ENCODE measurements at places on chromosomes 3 and 15.

GRCh38 chr3:10780922-10781321 lies 35.1 kb upstream of the SLC6A11 start:
- no peak for DNase-seq

DNA sequence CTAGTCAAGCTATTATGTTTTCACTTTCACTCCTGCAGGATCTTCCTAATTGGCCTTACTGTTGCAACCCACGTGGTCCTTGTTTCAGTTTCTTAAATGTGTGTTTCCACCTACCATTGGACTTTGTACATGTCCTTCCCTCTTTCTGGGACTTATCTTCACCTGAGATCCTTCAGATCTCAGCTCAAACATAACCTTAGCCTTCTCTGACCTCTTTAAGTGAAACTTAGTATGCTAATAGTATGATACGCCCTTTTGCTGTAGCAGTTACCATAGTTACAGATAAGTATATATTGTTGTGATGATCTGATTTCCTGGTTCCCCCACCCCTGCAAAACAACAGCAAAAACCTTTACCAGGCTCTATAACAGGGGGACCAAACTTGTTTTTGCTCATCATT lies 35.2 kb downstream of the U2SURP start:
- DNase-seq, result no peak

- no peak for DNase-seq
Measured at GRCh38 chr3:157868946-157869345, 237.3 kb downstream of the SHOX2 start.

DNA sequence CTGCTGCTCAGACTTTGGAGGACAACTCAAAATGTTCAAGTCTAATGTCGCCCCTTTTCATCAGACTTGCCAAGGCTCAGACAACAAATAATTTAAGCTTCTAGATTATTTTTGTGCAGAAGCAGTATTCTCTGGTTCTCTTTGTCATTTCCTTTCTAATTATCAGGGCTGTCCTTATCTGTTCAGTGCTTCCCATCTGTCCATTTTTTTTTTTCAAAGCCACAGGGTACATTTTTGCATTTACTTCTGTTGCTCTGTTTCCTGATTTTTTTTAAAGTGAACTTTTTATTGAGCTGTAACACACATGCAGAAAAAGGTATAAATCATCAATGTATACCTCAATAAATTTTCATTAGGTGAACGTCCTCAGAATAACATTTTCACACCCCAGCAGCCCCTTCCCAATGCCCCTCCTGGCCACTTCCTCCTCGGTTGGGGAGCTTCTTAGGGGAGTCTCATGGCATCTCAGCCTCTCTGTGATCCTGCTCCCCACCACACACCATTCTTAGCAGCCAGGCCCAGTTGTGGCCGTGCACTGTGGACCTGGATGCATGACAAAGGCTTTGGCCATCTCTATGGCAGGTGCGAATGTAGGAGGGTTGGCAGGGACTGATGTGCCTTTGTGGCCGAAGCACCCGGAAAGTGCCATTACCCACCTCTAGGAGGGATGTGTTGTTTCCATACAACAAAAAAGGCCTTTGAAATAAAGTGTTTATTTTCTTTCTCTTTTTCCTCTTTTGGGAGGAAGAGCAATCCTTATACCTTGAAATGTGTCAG lies 303.5 kb upstream of the LRRFIP2 start:
- no peak for DNase-seq

DNA sequence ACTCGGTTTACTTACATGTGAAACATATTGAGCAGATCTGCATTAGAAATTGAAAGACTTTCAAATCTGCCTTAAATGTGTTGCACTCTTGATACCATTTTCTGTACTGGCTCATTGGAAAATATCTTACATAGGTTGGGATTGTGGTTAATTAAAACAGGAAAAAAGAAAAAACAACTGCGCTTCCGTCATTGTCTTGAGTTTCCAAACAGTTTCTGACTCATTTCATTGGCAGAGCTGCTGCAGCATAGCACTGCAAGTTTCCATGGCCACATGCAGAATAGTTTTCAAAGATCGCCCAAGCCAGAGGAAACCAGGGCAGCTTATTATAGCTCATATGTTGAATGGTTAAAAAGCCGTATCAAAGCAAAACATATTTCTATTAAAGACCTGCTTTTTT lies 446.6 kb upstream of the BCHE start:
- DNase-seq, result no peak

DNA sequence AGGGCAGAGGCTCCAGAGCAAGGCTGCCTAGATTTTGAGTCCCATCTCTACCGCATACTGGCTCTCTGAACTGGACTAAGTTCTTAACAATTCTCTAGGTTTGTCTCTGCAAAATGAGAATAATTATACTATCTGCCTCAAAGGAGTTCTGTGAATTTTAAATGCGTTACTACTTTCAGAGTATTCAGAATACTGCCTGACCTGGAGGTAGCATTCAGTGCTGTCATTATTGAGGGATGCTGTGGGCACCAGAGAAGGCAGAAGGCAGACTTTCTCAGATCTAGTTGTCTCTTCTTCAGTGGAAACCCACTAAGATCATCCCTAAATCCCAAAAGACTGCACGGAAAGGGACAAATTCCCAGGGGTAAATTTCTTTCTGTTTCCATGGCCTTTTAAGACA lies 147.4 kb upstream of the RORA start:
- DNase-seq, result no peak

DNA sequence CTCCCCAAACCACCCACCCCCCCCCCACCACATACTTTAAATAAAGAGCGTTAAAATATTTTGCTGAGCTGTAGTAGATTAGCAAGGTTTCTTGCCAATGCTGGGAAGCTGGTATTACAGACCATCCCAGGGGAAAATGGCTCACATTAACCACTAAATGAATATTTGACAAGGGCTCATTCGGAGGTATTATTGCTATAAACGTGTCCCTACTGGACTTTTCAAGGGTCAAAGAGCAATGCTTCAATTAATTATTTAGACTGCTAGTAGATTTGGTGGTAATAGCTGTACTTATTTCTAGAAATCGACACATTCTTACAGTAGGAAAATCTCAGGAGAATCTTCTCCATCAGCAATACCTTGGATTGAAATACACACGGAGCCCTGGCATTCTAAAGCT lies 5.2 kb downstream of the SOX2 start:
- DNase-seq, result no peak

GRCh38 chr15:63385911-63386531 lies 4.4 kb upstream of the CA12 start:
- no peak for DNase-seq

GRCh38 chr3:72079369-72079872 lies 294.5 kb upstream of the PROK2 start:
- DNase-seq, result no peak

GRCh38 chr3:171200052-171200749 lies 173.7 kb upstream of the SLC2A2 start:
- no peak for DNase-seq

DNA sequence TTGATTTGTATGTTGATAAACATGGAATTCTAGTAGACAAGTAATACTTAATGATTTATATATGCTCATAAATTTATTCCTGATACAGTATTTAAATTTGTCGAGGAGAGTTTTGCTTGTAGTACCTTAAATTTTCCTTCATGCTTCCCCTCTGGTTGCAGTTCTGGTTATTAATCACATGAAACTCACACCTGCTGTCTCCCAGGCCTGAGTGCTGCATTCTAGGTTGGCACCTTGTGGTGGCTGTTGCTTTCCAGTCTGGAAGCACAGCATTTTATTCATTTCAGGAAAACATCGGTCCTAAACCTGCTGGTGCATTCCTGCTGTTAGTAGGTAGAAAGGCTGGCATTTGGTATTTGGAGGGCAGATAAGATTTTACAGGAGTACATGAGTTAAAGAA lies 44.9 kb downstream of the ATP1B3 start:
- DNase-seq, result no peak

GRCh38 chr15:78840661-78841375 lies 29.6 kb upstream of the ADAMTS7 start:
- DNase-seq, result no peak

- no peak for DNase-seq
Measured at GRCh38 chr3:141646760-141647561, 91.1 kb upstream of the RNF7 start.

- DNase-seq, result no peak
Measured at GRCh38 chr3:41963823-41964222, 1.9 kb upstream of the ULK4 start.

GRCh38 chr3:49164983-49165720 lies 979 bp downstream of the CCDC71 start:
- no peak for DNase-seq

DNA sequence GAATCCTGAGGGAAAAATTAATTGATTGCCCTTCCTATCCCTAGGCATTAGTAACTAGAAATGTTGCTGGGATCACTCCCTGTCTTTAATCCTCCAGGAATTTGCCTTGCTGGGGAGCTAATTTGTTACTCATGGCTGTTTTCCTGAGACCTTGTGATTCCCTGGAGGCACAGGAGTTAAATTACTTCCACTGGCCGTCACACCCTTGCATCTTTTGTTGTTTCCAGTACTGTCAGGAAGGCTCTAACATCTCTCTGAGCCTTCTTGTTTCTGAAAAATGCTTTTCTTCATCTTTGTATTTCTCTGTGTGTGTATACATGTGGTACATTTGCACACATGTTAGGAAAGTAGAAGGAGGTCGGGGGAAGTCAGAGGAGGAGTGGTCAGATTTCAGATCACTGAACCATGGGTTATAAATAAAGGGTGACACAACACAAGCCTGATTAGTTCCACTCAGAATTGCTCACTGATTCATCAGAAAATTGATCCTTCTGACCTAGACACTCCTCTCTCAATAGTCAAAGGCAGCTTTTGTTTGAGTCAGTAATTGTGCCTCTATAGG lies 23.5 kb upstream of the LRRFIP2 start:
- DNase-seq, result no peak

GRCh38 chr3:183300996-183301562 lies 48.0 kb downstream of the B3GNT5 start:
- no peak for DNase-seq

DNA sequence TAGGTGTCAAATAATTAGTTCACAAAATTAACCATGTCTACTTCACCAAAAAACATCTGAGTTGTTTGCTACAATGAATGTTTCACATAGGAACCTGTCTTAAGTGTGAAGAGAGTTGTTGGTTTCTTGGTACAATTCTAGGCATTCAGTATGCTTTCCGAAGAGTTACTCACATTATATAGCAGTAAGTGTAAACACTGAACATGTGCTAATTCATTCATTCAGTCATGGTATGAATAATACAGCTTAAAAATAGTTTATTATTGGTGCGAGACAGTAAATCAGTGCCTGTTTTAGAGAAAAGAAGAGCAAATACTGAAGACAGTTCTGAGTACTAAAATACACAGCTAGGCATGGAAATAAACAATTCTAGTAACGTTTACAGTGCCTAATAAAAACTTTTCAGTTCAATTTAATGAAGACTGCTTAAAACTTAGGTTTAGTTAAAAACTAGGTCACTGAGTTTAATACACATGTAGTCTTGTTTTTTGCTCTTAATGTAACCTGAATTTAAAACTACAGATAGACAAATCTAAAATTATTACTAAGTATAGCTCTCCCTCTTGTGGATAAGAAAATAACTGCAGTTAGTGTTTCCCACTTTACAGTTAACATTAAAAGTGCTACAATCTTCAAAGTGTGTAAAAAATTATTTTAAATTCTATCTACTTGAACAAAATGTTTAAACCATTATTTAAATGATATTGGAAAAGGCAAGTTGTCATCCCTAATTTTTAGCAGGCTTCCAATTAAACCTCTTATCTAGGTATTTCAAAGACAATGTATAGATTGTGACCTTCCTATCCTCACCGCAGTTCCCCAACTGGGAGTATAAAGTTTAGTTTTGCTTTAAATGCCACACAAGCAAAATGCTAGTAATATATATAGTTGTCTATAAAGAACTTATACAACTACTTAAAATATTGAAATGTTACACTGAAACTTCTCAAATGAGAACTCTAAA lies 20.1 kb upstream of the ZCWPW2 start:
- peak; percentile 31 for DNase-seq

DNA sequence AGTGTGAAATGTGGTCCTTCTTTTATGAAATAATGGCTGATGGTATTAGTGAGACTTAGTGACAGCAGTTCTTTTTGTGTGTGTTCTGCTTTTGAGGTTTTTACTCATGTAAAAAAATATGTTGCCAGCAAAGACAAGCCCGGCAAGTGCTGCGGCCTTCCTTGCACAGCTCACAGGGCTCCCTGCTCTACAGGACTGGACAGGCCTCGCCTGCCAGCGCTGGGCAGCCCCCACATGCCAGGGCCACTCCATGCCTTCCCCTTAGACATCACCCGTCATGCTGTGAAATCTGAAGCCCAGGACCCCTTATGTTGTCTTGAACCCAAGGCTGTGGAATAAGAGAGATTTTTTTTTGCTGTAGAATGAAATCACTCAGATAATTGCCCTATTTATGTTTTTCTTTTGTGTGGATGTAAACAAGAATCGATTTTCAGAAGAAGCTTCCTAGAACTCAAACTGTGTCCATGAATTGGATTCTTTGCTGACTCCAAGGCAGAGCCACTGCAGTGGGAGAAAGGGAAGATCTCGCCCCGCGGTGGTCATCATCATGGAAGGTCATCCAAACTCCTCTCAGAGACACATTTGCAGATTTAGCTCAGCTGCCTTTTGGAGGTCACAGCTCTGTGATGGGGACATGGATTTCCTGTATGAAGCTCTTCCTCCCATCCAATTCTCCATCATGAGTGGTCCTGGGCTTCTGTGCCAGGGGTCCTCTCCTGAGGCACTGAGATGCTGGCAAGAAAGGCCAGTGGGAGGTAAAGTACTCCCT lies 150.8 kb downstream of the ATP10A start:
- DNase-seq, result no peak

- no peak for DNase-seq
Measured at GRCh38 chr3:24316887-24317383, 177.7 kb downstream of the THRB start.

DNA sequence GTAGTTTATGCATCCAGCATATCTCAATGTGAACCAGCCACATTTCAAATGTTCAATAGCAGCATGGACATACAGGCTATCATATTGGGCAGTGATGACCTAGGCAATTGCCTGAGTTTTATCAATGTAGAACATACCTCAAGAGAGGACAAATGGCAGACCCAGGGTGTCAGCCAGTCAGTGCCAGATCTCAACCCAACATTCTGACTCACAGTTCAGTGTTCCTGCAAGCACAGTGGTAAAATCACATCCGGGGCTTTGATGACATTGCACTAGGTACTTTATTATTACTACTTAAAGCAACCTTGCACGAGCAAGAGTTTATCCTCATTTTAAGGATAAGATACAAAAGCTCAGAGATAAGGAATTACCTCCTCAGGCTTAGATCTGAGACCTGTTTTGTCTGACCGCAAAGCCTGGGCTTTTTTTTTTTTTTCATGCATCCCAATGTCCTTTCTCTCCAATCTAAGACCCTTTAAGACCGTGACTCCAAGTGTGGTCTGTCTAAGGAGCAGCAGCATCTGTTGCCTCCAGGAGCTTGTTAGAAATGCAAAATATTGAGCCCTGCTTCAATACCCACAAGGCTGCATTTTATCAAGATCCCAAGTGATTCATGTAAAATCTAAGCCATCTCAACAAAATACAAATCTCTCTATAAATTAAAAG lies 60.1 kb downstream of the SLC12A1 start:
- no peak for DNase-seq

- DNase-seq, result no peak
Measured at GRCh38 chr15:82300883-82301282, 38.3 kb downstream of the SAXO2 start.

- DNase-seq, result no peak
Measured at GRCh38 chr3:58122936-58123700, 87.7 kb downstream of the DNASE1L3 start.

GRCh38 chr3:71401695-71402231 lies 181.8 kb downstream of the FOXP1 start:
- DNase-seq, result no peak

All from naive B cell (primary cell).